ENCODE measurements at places on chromosomes 12 and 14.

GRCh38 chr12:103830025-103830725 is 10.9 kb downstream of the NT5DC3 start:
- H3K4me3 ChIP-seq = no peak overlapping the region
- no peak overlapping the region for H3K27ac ChIP-seq
- no peaks in the 10 kb centered on the region for H3K4me1 ChIP-seq
- DNase-seq = no peak

- H3K27me3 ChIP-seq = no peaks in the 10 kb centered on the region
- no peak overlapping the region for H3K4me3 ChIP-seq
Observed at GRCh38 chr12:124326871-124327270, 32.0 kb downstream of the RFLNA start.

DNA sequence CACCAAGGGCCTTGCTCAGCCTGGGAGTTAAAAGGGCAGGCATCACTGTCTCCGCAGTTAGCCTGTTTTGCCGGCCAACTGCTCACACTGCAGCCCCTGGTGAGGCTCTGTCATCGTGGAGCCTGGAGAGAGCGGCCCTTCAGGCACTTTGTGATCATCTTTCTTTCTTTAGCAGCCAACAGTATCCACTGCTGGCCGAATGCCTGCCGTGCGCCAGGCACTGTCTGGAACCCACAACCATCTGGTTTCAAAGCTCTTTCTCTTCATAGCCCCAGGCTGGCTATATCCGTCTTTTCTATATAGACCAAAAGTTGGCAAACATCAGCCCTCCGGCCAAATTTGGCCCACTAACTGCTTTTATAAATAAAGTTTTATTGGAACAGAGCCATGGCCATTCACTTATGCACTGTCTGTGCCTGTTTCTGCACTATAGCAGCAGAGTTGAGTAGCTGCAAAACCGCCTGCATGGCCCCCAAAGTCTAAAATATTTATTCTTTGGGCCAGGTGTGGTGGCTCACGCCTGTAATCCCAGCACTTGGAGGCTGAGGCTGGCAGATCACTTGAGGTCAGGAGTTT is 29.5 kb downstream of the SLC8B1 start:
- H3K27me3 ChIP-seq = no peaks in the 10 kb centered on the region
- H3K4me3 ChIP-seq = no peak overlapping the region
- no peaks in the 10 kb centered on the region for H3K36me3 ChIP-seq
- peaks cover 14% of the 10 kb centered on the region for H3K4me1 ChIP-seq
- no peak overlapping the region for H3K27ac ChIP-seq

- DNase-seq = no peak
- no peak overlapping the region for H3K4me3 ChIP-seq
- H3K27me3 ChIP-seq = no peaks in the 10 kb centered on the region
- no peaks in the 10 kb centered on the region for H3K4me1 ChIP-seq
- H3K27ac ChIP-seq = no peak overlapping the region
Observed at GRCh38 chr12:15052691-15053090, 79.8 kb downstream of the PDE6H start.

GRCh38 chr12:5160827-5161226 is 117.1 kb downstream of the KCNA5 start:
- no peak for DNase-seq
- no peaks in the 10 kb centered on the region for H3K27me3 ChIP-seq
- no peaks in the 10 kb centered on the region for H3K36me3 ChIP-seq
- no peak overlapping the region for H3K27ac ChIP-seq

- DNase-seq = no peak
- H3K4me1 ChIP-seq = no peaks in the 10 kb centered on the region
- H3K27me3 ChIP-seq = no peaks in the 10 kb centered on the region
- no peak overlapping the region for H3K27ac ChIP-seq
- no peaks in the 10 kb centered on the region for H3K36me3 ChIP-seq
Observed at GRCh38 chr12:90407841-90408240, 547.1 kb downstream of the CCER1 start.

GRCh38 chr14:95237121-95237957 is 80.0 kb upstream of the DICER1 start:
- H3K36me3 ChIP-seq = no peaks in the 10 kb centered on the region
- H3K27ac ChIP-seq = no peak overlapping the region
- H3K4me3 ChIP-seq = no peak overlapping the region
- no peak for DNase-seq
- H3K4me1 ChIP-seq = no peaks in the 10 kb centered on the region

GRCh38 chr12:121181181-121181580 is 28.7 kb upstream of the P2RX4 start:
- H3K27me3 ChIP-seq = no peaks in the 10 kb centered on the region
- H3K36me3 ChIP-seq = no peaks in the 10 kb centered on the region
- no peak for DNase-seq
- no peak overlapping the region for H3K4me3 ChIP-seq

DNA sequence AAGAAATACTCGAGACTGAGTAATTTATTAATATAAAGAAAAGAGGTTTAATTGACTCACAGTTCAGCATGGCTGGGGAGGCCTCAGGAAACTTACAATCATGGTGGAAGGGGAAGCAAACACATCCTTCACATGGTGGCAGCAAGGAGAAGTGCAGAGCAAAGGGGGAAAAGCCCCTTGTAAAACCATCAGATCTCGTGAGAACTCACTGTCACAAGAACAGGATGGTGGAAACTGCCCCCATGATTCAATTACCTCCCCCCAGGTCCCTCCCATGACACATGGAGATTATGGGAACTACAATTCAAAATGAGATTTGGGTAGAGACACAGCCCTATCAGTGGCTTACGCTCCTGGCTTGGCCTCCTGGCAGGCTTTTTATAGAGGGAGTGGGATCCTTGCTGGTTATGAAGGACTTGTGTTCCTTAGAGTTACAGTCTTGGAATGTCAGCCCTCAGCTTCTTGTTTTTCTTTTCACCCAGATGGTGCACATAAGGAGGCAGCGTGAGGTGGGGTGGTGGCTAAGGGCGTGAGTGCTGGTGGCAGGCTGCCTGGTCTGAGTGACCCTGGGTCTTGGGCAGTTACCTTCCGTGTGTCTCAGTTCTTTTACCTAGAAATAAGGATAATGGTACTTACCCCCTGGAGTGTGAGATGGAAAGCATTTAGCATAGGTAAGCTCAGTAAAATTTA is 25.7 kb downstream of the TRAF3 start:
- no peak overlapping the region for H3K27ac ChIP-seq
- DNase-seq = no peak

GRCh38 chr14:70052990-70053389 is 135.8 kb downstream of the SLC8A3 start:
- DNase-seq = no peak
- H3K27me3 ChIP-seq = no peaks in the 10 kb centered on the region
- H3K4me3 ChIP-seq = no peak overlapping the region
- H3K27ac ChIP-seq = no peak overlapping the region

GRCh38 chr12:47779301-47779942 is 6.4 kb downstream of the SLC48A1 start:
- DNase-seq = peak; percentile 89
- H3K27me3 ChIP-seq = no peaks in the 10 kb centered on the region
- H3K27ac ChIP-seq = no peak overlapping the region
- H3K4me1 ChIP-seq = no peaks in the 10 kb centered on the region

DNA sequence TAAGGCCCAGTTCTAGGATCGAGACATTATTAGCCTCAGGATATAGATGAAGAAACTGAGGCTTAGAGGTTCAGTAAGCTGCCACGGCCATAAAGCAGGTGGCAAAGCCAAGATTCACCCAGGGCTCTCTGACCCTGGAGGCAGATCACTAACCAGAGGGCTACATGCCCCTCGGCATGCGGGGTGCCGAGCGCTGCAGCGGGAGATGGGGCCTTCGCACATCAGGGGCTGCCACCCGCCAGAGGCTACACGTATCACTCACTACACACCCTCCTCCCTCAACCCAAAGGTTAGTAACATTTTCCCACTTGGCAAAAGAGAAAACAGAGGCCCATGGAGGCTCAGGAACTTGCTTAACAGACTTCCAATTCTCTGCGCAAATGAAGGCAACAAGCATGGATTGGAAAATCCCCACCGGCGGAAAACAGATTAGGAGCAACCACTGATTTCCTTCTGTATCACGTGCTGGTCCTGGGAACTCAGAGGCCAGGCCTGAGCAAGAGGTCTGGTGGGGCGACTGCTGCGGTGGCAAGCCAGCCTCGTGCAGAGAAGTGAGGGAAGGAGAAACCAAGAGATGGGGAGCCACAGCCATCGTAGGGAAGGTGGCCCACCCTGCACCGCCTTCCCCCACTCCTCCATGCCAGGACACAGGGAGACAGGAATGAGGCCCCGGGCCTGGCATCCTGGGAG is 6.0 kb downstream of the CCDC85C start:
- no peak overlapping the region for H3K4me3 ChIP-seq
- H3K27ac ChIP-seq = no peak overlapping the region
- H3K27me3 ChIP-seq = no peaks in the 10 kb centered on the region
- DNase-seq = no peak
- H3K36me3 ChIP-seq = no peaks in the 10 kb centered on the region
- peaks cover 14% of the 10 kb centered on the region for H3K4me1 ChIP-seq

DNA sequence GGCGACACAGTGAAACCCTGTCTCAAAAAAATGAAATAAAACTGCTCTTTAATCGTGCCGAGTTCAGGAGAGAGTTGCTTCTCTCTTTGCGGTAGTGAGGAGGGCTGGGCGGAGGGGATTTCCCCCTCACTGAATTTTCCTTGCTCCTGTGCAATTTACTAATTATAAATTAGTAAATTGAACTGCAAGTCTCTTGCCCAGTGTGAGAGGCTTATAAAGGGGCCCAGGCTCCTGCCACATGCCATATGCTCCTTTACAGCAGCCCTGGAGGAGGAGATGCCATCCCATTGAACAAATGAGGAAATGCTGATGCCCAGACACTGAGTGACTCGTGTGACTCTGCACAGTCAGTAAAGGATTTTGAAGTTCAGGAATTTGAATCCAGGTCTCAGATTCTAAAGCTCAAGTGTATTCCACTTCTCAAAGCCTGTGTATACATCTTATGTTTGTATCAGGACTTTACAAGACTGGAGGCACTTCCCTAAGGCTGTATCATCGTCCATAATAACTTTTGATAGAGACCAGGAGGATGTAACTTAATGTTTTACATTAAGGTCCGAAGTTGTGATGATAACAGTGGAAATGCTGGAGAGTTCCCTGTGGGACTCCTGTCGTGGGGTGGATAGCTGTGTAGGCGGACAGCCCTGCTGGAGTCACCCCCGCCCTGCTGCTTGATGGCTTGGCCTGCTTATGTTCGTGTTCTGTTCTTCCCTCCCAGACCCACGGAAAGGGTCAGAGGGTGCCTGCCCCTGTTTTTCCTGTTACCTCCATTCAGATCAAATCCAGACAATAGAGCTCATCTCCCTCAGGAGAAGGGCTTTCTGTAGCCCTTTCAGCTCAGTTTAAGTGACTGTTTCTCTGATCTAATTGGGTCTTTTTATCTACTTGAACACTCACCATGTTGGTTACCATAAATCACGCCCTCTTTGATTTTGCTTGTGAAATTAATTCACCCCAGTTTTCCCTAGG is 13.9 kb downstream of the PELI2 start:
- DNase-seq = no peak

DNA sequence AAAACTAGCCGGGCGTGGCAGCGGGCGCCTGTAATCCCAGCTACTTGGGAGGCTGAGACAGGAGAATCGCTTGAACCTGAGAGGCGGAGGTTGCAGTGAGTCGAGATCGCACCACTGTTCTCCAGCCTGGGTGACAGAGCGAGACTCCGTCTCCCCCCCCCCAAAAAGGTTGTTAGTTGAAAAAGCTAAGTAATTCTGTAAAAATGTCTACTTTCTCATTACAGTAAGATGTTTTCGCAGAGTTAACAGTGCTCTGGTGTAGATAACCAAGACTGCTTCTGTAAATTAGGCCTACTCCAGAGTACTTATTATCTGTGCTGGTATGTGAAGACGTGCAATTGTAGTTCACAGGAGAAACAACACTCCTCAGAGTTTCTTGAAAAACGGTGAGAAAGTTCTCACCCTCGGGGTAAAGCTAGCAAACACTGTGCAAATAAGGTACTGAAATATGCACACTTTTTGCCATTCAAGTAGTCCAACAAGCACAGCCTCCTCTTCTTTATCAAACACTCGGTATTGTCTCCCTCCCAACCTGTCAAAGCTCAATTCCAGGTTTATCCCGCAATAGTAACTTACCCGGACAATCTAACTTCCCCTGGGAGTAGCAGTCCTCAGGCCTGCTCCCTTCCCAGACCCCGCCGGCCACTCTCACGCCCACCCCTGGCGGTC is 974 bp downstream of the BTBD7 start:
- peaks cover 19% of the 10 kb centered on the region for H3K4me1 ChIP-seq
- H3K27ac ChIP-seq = peak overlapping the region; percentile 90

DNA sequence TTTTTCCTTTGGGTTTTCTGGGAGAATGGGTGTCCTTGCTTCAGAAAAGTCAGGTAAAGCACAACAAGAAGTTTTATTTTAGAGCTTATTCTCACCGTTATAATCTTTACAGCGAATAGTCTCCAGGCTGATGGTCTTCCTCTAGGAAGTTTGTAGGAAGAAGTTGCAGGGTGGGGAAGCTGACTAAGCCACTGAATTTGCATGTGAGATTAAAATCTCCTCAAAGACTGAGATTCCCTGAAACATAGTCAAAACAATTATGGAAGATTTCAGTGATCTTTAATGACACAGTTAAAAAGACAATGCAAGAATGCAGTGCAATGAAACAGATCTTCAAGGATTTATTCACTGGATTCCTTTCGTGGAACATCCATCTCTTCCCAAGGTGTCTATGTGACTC is 1.2 kb downstream of the TAS2R10 start:
- H3K27me3 ChIP-seq = no peaks in the 10 kb centered on the region
- H3K27ac ChIP-seq = no peak overlapping the region
- no peaks in the 10 kb centered on the region for H3K36me3 ChIP-seq
- no peak overlapping the region for H3K4me3 ChIP-seq

DNA sequence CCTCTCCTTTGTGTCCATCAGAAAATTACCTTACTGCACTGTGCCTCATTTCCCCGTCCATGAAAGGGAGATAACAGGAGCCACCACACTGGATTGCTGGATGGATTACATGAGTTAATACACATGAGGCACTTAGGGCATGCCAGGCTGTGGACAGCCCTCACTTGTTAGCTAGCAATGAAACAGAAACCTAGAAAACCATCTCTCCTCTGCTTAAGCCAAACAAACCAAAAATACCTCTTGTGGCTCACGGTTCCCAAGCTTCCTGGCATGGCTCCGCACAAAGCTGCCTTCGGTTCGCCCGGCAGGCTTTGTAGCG is 660 bp upstream of the HCFC2 start:
- DNase-seq = no peak
- H3K36me3 ChIP-seq = no peaks in the 10 kb centered on the region
- H3K4me3 ChIP-seq = peak overlapping the region; percentile 95
- H3K4me1 ChIP-seq = peaks cover 5% of the 10 kb centered on the region
- peak overlapping the region; percentile 79 for H3K27ac ChIP-seq
- H3K27me3 ChIP-seq = no peaks in the 10 kb centered on the region

- DNase-seq = no peak
- no peaks in the 10 kb centered on the region for H3K36me3 ChIP-seq
- H3K4me3 ChIP-seq = no peak overlapping the region
- H3K27me3 ChIP-seq = no peaks in the 10 kb centered on the region
- no peaks in the 10 kb centered on the region for H3K4me1 ChIP-seq
Observed at GRCh38 chr12:101338087-101338486, 58.2 kb downstream of the UTP20 start.

DNA sequence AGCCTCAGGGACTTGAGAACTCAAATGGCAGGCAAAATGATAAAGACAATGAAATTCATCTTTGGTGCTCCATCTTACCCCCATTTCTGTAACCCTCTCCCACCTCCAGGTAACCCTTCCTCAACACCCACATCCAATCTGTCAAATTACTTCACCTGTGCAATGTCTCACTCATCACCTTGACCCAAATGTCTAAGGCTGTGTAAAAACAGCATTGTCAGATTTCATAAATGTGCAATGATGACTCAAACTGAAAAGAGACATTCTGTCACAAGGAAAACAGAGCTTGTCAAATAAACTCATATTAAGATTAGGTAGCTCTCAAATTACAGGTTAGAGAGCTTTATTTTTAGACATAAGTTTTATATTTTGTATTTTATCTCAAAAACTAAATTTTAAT is 19.9 kb upstream of the COCH start:
- no peaks in the 10 kb centered on the region for H3K36me3 ChIP-seq
- H3K4me3 ChIP-seq = no peak overlapping the region

Data from naive thymus-derived CD4-positive, alpha-beta T cell (primary cell).